Stimulated activated CD8-positive, alpha-beta memory T cell treated with anti-CD3 and anti-CD28 coated beads, Interleukin-2, amount 100 ng/mL, for 1 hour (primary cell): ENCODE measurements at places on chromosomes 4 and X.

- no peak for DNase-seq
These were observed 45.7 kb downstream of the MANBA start for GRCh38 chr4:102715057-102715456.

DNA sequence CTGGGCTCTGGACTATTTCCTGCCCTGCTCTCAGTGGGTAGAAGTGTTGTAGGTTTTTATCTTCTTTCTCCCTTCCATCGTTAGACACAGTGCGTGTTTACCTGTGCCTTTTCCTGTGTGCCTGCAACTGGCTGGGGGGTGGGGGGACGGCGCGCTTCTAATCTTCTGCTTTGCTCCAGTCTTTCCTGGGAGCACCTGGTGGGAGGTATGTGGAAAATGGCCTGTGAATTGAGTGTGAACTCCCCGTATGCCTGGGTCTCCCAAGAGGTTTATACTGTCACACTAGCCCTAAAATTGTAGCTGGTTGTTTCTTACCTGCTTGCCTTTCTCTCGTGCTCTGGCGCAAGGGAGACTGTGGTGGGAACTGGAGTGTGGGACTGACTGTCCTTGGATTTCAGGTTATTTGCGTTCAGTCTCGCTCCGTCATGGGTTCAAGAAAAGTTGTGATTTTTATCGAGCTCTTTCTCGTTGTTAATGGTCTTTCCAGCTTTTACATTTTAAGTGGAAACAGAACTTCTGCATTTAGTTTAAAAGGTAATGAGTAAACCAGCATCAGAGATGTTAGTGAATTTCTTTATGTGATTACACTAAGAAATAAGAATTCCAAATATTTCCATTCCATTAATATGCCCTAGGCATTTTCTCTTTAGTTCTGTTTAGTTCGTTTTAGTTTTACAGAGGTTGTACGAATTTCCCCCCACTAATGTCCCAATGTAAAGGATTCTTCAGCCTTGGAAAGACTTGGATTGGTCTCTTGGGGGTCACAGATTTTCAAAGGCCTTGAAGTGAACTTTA is 15.3 kb downstream of the MRPL1 start:
- no peak for DNase-seq

- DNase-seq: no peak
These were observed 23.2 kb upstream of the RASL11B start for GRCh38 chr4:52838729-52839586.

GRCh38 chrX:40248822-40249221 is 151.1 kb upstream of the BCOR start:
- no peak for DNase-seq

DNA sequence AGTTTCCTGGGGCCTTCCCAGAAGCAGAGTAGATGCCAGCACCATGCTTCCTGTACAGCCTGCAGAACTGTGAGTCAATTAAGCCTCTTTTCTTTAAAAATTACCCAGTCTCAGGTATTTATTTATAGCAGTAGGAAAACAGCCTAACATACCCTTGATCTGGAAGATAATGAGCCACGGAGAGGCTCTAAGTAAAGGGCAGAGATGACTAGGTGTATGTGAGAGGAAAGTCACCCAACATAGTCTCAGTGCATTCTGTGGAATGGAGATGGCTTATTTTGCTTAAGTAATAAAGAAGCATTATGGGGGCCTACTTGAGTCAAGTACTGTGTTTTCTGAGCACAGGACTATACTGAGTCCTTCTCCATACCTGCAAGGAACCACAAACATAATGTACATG is 199.5 kb downstream of the CPEB2 start:
- no peak for DNase-seq

GRCh38 chrX:9670136-9670814 is 95.4 kb downstream of the GPR143 start:
- DNase-seq: no peak

- no peak for DNase-seq
These were observed 59.3 kb downstream of the MSN start for GRCh38 chrX:65726715-65727114.

DNA sequence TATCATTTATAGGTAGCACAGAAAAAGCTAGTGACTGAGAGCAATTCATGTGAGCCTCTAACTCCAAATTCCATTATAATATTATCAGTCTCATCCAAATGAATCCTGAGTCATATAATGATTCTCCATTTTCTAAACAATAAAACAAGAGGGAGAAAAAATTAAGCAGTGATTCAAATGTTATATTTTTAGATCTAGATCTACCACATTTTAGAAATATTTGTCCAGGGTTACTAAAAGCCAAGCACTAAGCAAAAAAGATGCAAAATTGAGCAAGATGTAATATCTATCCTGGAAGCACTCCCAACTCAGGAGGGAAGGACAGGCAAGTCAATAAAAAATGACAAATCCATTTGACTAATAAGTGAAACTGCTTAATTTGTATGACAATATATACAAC is 172.8 kb downstream of the FBXW7 start:
- DNase-seq: no peak

DNA sequence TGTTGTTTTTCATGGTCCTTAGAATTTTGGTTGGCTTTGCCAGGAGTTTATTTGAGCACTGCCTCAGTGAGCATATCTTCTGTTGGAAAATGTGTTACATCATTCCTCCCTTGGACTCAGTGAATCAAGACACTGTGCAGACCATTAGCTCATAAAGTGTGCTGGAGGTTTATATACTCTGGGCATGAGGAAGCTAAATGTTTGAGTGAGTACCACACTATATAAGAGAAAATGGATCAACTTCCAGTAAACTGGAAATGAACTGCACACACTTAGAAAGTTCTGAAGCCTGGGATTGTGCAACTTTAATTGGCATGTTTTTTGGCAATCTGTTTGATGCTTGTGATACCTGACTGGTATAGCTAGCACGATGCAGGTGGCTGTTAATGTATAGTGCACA is 75.9 kb downstream of the LIMCH1 start:
- DNase-seq: no peak

- DNase-seq: no peak
These were observed 61.8 kb downstream of the ELF2 start for GRCh38 chr4:139115226-139115625.

GRCh38 chr4:181350615-181351415 is 892.4 kb upstream of the TENM3 start:
- no peak for DNase-seq

DNA sequence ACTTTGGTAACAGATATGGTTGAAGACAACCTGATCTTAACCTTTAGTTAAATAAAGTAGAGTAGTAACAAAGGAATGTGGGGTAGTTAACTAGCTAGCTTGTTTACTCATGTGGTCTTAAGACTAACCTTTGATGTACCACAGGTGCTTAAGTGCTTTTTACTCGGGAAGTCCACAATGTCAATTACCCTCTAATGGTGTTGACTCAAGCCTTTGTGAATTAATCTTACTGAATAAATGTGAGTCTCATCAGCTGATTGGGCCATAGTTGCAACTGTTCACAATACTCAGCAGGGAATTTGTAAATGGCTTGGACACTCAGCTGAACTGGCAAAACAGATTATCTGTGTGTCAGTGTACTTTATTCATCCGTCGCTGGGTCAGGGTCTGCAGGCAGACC is 119.0 kb upstream of the UGT8 start:
- DNase-seq: no peak

- no peak for DNase-seq
These were observed 61.2 kb upstream of the RAI2 start for GRCh38 chrX:17922303-17922702.

GRCh38 chr4:160233141-160233540 is 1130.3 kb downstream of the RAPGEF2 start:
- DNase-seq: no peak

DNA sequence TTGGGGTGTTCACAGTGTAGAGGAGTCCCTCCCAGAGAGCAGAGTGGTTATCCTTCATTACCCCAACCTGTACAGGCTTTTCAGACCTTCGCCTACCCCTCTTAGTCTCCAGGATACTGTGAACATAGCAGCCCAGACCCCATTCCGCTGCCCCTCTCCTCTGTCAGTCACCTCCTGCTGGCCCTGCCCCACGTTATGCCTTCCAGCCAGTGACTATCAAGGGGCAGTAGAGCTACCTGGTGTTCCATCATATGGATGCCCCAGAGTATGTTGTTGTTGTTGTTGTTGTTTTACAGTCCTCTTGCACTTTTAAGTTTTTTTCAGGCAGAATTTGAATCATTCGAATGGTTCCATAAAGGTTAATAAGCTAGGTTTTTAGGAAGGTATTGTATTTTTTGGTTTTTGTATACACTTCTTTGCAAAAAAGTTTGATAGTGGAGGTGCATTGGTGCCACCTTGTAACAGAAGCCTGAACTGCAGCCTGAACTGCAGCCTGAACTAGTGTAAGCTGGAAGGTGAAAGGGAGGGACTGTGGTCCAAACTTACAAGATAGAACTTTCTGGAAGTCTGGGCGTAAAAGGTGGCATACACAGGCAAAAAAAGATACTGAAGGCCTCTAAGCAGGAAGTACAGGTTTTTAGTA is 101.4 kb upstream of the RAB40AL start:
- DNase-seq: no peak

- no peak for DNase-seq
These were observed 19.4 kb upstream of the YTHDC1 start for GRCh38 chr4:68369142-68369805.

DNA sequence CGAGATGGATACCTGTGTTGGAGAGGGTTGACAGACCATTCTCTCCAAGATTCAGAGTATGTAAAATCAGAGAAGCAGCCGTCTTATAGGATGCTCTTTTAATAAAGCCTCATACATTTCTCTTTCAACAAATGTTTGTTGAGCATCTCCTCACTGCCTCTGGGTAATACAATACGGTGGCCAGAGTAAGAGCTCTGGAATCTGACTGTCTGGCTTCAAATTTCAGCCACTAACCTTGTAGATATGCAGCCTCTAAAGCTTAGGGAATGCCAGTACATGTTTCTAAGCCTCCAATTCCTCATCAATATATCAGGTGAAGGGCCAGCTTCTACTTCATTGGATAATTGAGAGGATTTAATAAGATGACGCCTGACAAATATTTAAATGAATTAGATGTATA is 61.3 kb downstream of the CLNK start:
- no peak for DNase-seq

- DNase-seq: no peak
These were observed 21.4 kb downstream of the PLAC1 start for GRCh38 chrX:134636851-134637250.

GRCh38 chrX:68045008-68045577 is 388.2 kb downstream of the OPHN1 start:
- DNase-seq: no peak

- no peak for DNase-seq
These were observed 3.9 kb downstream of the PCDH10 start for GRCh38 chr4:133152831-133153481.

DNA sequence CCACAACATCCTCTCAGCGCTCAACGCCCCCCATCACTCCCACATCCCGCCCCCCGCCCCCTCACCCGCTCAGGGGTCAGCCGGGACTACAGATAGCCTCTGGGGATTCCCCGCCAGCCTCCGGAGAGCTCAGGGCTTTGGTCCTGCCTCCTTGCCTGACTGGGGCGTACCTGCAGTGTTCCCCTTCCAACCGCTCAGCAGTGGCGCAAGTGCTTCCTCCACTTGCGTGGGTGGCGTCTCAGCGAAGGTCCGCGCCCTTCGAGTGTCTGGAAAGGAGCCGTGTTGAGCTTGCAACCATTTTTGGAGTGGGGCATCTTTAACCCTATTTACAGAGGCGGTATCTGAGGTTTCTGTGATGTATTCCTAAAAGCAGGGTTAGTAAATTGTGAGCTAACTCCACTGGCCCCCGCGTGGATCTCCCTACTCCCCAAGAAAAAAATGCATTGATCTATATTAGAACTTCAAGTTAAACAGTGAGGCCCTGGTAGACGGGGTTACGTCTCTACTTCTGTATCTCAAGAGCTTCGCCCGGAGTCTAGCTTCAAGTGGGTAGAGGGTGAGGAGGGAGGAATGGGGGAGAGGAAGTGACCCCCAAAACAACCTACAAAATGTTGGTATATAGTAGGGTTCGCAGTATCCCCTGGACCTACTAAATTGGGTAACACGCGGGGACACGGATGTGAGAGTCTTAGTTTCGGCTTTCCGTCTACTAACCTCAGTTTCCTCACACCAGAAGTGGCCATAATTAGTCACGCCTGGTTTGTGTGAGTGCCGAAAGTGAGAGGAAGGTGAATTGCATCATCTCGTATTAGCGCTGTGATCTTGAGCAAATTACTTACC is 16.1 kb downstream of the NKX3-2 start:
- DNase-seq: no peak

GRCh38 chr4:153676984-153677383 is 7.1 kb upstream of the TLR2 start:
- DNase-seq: no peak

DNA sequence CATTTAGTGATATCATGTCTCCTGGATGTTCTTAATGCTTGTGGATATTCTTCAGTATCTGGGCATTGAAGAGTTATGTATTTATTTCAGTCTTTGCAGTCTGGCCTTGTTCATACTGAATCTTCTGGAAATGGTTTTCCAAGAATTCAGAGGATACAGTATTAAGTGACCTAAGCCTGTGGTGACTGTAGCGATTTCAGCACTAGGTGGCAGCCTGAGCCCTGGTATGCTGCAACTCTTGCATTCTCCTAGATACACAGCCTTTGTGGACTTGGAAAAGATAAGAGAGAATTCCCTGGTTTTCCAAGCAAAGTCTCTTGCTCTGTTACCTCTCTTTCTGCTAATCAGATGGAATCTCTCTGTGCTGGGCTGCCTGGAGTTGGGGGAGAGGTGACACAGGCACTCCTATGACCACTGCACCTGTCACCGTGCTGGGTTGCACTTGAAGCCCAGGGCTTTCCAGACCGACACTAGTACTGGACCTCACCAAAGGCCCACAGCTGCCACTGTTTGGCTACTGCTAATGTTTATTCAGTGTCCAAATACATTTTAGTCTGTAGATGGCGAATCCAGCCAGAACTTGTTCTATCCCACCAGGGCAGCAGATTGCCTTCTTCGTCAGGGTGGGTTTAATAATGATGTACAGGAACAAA is 19.3 kb upstream of the SPIN2A start:
- DNase-seq: no peak

- DNase-seq: no peak
These were observed 45.5 kb upstream of the PRDX4 start for GRCh38 chrX:23621621-23622265.

GRCh38 chr4:85776579-85776978 is 301.6 kb downstream of the ARHGAP24 start:
- no peak for DNase-seq

- DNase-seq: no peak
These were observed 57.2 kb downstream of the IRF2 start for GRCh38 chr4:184416913-184417734.

DNA sequence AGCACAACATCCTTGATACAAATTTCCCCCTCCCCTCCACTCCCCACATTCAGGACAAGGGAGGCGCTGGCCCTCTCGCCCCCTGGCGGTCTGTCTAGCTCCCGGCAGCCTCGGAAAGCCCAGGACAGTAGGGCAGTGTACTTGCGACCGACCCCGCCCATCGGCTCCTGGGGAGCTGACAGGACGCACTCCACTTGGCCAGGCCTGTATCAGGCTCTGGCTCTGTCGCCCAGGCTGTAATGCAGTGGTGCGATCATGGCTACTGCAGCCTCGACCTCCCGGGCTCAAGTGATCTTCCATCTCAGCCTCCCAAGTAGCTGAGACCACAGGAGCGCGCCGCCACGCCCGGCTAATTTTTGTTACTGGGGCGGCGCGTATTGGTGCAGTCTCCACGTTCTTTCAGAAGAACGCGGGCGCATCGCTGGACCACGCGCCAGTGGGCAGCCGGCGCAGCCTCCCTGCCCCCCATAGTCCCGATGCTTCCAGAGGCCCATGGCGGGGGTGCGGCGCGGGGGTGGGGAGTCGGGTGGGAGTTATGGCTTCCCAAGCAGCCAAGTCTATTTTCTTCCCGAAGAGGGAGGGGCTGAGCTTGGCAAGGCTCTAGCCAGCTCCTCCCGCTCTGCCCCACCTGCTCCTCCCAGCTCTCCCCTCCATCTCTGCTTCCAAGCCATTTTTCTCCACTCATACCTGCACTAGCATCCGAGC is 7.8 kb upstream of the AKAP14 start:
- no peak for DNase-seq
